ENCODE measurements at places on chromosomes 11 and 22. TPM values are rescaled to one million over a fixed set of nuclear protein-coding genes. Genes with fewer than 3 reads are reported as not detected.

Gene PHLDA2
- total RNA-seq: 0.30 TPM

Gene STK33
- total RNA-seq: 23.2 TPM

Gene FOLR2
- 34.1 TPM for total RNA-seq

Gene P2RY2
- total RNA-seq: 0.11 TPM

Gene MRGPRE
- total RNA-seq: 0.33 TPM

Gene PTH
- total RNA-seq: 0.22 TPM

Gene CAVIN3
- 19.1 TPM for total RNA-seq

GRCh38 chr11:77475206-77475605 is 1.3 kb upstream of the PAK1 start:
- DNase-seq: no peak

GRCh38 chr11:69295995-69296889 is 2.3 kb downstream of the MYEOV start:
- no peak for DNase-seq

DNA sequence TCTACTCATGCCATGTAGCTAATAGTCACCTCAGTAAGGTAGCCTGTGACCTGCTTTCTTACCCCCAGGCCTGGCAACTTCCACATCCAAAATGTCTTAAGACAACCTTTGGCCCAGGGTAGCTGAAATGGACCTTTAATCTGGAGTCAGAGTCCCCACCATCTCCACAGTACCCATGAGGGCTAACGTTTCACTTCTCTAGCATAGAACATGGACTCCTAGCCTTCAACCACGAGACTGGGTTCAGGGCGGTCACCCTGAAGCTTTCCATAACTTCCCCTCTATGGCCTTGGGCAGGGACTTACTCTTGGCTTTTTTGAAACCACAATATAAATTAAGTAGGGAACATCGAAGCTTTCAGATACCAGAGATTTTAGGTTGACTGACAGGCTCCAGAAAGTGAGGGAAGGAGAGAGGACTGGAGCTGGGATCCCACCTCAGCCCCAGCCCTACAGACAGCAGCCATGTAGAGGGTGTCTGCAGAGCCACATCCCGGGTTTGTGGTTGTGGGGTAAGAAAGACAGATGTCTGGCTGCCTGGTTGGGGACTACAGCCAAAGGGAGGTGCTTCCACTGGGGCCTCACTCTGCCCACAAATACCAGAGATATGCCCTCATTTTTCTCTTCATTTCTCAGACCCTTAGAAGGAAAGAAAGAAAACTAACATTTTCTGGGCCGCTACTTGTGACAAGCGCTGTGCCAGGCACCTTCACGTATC is 2.6 kb downstream of the TBC1D10A start:
- no peak for DNase-seq

DNA sequence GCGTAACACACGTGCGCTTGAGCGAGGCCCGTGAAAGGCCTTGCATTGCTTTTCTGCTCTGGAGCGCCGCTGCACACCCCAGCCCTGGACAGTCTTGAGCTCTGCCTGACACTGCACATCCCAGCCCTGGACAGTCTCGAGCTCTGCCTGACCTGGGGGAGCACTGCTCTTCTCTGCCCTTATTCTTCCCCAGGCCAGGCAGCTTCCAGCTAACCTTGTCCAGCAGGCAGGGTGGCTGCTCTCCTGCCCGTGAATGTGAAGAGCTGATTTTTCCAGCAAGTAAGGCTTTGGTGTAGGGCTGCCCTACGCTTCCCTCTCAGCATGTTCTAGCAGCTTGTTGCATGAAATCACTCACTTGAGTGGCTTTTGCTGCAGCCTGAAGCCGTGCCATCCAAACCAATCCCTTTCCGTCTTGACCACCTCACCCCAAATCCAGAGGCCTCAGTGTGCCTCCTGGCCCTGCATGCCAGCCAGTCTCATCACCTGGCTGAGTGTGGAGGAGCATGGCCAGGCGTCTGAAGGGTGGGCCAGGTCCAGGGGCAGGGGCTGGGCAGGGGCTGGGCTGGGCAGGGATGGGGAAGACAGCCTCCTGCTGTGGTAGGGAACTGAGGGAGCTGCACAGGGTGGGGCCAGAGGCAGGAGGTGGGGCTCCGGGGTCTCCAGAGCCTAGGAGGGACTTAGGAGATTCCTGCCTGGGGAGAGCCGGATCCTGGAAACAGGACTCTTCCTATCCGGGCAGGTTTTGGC is 89.5 kb upstream of the B3GAT1 start:
- no peak for DNase-seq

DNA sequence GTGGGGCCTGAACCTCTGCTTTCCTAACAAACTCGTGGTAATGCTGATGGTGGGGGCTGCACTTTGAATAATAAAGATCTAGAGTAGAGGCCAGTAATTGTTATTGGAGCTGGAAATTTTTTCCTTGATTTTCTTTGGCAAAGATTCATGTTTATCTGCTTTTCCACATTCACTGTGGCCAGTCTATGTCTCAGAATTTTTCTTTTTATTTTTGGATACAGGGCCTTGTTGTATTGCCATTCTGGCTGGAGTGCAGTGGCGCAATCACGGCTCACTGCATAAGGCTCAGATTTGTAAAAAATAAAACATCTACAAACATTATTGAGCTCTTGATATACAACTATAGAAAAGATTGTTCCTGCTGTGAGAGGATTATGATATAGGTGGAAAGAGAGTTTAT is 1.6 kb downstream of the TMEM135 start:
- no peak for DNase-seq

DNA sequence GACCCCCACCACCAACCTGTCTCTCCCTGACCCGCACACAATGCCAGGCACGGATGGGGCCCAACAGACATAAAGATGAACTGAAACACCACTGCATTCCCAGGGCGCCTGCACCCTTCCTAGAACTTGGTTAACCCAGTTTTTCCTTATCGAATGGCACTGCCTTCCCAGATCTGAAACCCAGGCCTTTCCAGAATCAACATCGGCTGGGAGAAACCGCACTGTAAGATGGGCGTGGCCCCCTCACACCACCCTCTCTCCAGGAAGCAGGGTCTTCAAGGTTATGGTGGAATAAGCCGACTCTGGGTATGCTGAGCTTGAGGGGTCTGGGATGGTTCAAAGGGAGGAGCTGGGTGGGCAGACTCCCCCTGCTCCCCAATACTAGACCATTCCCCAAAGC is 23.1 kb downstream of the LRFN4 start:
- no peak for DNase-seq

DNA sequence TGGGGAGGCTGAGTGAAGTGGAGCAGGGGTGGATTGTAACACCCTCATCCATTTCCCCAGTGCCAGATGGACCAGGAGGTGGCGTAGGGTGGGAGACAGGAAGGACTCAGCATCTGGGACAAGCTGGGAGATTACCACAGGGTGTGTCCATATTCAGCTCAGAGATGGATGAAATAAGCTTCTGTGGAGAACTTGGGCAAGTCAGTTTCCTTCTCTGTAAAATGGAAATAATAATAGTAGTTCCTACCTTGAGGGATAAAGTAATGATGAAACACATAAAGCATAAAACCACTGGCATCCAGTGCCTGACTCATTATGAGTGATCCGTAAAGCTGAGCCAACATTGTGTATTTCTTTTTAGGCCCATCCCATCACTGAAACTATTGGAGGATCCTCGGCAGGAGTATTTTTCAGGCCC is 607 bp upstream of the ROBO4 start:
- no peak for DNase-seq

GRCh38 chr11:30619767-30620166 is 33.6 kb upstream of the MPPED2 start:
- no peak for DNase-seq

DNA sequence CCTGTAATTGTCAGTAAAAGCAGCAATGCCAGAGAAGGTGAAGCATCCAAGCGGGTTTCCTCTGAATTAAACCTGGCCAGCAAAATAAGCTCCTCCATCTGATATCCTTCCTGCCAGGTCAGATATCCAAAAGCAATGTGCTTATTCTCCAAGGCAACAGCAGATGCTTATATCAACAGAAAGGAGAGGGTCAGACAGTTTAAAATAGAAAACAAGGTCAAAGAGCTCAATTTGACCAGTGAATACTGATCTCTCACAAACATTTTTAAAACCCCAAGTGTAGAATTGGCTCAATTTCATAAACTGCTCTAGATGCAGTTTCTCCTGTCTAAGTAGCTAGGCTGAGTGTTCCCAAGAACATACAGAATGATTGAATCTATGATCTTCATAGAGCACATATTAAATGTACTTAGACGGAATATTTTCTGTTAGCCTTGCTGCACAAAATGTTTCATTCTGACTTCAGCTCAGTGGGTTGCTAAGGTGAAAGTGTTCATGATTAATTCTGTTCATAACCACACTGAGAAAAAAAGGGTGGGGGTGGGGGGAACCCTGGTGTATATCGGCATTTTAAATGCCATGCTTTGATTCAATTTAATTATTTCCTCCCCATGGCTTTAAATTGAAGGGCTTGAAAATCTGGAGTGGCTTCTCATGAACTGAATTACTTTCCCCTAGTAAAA is 174.2 kb upstream of the ARHGAP20 start:
- peak; percentile 80 for DNase-seq

DNA sequence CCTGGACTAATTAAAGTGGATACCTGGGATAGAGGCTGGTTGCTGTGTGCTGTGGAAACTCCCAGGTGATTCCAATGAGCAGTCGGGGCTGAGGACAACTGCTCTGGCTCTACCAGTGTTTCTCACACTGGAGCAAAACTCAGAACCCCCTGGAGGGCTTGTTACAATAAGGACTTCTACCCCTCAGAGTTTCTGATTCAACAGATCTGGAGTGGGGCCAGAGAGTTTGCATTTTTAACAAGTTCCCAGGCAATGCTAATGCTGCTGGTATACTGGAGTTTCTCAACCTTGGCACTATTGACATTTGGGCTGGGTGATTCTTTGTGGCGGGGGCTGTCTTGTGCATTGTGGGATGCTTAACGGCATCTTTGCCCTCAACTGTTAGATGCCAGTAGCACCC is 353.7 kb downstream of the MIAT start:
- DNase-seq: peak; percentile 44

DNA sequence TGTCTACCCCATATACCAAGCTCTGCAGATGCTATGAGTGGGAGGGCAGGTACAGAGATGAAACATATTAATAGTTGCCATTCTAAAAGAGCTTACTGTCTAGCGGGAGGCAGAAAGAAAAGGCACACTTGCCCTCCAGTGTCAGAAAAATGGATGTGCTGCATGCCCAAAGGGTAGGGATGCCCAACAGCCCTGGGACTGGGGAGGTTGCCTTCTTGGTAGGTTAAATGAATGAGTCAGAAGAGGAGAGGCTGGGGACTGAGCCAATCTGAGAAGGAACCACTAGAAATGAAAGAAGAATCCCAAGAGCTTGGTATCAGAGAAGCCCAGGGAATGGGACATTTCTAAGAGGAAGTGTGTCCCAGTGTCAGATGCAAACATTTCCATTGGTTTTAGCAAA is 1.2 kb downstream of the BIRC3 start:
- no peak for DNase-seq

DNA sequence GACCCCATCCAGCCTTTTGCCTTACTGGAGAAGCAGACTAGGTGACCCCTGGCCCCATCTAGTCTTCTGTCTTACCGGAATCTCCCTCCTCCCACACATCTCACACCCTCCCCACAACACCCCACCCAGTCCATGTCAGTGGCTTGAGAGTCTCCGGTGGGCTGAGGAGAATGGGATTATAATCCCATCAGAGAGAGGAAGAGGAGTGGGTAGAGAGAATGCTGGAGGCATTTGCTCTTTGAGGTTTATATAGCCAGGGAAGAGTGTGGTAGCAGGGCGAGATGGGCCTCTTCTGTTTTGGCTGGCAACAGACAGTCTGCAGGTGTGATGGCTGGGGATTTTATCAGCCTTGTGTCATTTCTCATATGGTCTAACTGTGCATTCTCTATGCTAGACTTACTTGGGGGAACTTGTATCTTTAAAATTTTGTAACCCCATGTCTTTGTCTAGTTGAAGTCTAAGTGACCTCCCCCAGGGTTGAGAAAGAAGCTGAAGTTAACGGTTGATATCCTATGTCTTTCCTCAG is 50.3 kb downstream of the GRAMD1B start:
- DNase-seq: no peak

DNA sequence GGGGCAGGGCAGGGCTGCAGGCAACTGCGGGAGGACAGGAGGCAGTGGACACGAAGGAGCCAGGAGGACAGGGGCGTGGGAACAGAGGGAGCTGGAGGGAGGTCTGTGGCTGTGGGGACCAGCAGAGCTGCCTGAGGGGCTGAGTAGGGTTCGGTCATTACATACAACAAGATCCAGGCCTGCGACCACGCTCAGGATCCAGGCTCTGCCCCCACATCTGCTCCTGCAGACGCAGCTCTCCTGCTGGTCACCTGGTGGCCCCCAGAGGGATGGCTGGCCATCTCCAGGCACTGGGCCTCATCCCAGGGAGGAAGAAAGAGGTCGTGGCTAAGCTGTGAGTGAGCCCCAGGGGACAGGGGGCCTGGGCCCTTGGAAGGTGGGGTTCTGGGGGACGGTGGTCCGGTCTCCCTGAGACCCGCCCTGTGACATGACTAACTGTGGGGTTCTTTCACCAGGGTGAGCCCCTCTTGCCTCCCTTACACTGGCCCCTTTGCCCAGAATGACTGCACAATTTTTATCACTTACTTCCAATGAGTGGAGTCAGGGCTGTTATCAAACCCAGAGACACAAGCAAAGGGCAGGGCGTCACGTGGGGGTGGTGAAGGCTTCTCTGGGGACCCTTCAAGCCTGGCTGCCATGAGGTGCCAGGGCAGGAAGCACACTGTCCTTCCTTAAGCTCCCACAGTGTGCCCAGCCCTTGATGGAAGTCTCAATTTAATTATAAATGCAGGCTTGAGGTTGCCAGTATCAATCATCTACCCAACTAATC is 6.7 kb upstream of the APOBEC3A start:
- DNase-seq: no peak

DNA sequence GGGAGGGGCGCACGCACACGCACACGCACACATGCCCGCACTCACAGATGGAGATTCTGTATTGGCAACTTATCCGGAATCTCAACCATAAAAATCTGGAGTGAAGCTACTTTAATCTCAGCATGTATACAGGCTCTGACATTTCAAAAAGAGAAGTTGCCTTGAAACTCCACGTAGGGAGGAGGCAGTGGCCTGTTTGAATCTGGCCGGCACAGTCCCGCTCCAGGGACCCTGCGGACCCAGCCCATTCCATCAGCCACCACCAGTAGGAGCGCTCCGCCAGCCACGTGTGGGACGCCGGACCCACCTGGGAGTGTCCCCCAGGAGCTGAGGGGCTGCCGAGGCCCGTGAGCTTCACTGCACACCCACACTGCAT is 1.9 kb upstream of the SYT8 start:
- no peak for DNase-seq

DNA sequence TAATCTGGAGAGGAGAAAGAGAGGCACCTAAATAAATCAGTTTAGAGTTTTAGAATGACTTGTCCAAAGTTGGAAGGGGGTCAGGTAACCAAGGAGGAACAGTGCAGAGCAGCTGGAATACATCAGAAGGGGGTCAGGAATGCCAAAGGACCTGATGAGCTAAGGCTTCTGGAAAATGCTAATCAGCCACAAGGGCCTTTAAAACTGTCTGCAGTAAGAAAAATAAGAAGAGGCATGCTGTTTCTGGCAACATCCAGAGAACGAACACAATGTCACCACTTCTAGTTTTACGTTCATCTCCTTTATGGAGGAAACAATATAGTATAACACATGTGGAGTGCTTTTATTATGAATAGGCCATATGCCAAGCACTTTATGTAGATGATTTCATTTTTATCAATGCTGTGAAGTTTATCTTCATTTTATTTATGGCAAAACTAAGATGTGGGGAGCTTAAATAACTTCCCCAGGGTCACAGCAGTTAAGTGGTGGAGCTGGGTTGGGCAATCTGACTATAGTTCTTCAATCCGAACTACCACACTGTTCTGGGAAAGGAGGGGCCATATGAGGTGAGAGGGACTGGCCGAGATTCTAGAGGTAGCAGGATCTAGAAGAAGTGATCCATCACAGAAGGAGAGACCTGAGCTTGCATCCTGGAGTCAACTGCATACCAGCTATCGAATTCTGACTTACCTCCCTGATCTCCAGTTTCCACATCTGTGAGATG is 22.6 kb downstream of the ACO2 start:
- no peak for DNase-seq
